ENCODE measurements at places on chromosomes 11 and 22.

GRCh38 chr22:49853981-49854831 lies 562 bp downstream of the ZBED4 start:
- no peak for DNase-seq

GRCh38 chr11:68312780-68313573 lies 586 bp downstream of the LRP5 start:
- no peak for DNase-seq

- no peak for DNase-seq
Measured at GRCh38 chr22:19680911-19681862, 33.1 kb upstream of the SEPTIN5 start.

DNA sequence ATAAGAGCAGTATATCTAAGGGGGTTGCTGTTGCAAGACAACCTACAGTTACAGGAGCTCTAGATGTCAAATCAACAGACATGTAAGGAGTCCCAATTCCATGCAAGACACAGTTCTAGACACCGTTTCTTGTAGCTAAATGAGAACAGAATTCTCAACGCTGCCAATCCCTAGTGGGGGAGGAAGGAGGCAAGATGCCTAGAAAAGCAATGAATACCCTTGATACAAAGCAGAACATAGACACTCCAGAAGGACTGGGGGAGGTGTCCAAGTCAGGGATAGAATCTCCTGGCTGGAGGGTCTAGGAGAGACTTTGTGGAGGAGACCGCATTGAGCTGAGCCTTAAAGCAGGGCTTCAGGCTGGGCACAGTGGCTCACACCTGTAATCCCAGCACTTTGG lies 280.2 kb downstream of the BUD13 start:
- no peak for DNase-seq

GRCh38 chr11:11968511-11969280 lies 39.7 kb downstream of the DKK3 start:
- no peak for DNase-seq

DNA sequence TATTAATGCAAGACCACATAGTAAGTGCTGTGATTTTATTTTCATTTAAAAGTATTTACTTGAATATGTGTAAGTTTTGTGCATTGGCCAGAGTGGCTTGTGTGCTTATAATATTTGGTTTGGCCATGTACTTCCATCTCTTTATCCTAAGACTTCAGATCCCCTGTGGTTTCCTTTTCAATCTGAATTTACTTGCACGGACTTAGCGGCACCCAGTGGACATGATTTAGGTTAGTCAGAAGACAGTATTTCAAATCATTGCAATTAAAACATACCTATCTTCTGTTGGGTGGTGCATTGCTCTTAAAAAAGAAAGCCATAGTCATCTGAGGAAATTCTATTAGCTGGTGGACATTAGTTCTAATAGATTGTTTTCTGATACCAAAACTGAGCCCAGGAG lies 30.7 kb downstream of the PIWIL4 start:
- DNase-seq = no peak

DNA sequence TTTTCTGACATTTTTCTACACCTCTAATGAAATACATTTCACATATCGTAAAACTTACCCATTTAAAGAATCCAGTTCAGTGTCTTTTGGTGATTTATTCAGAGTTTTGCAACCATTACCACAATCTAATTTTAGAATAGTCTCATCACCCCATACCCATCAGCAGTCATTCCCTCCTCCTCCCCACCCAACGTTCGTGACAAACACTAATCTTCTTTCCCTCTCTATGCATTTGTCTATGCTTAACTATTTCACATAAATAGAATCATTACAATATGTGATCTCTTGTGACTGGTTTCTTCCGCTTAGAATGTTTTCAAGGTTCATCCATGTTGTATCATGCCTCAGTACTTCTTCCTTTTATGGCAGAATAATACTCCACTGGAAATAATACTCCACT lies 9.5 kb downstream of the TTC28 start:
- DNase-seq = no peak

- no peak for DNase-seq
Measured at GRCh38 chr11:62501432-62501891, 45.1 kb downstream of the AHNAK start.

- no peak for DNase-seq
Measured at GRCh38 chr11:27122001-27122400, 81.4 kb downstream of the BBOX1 start.

DNA sequence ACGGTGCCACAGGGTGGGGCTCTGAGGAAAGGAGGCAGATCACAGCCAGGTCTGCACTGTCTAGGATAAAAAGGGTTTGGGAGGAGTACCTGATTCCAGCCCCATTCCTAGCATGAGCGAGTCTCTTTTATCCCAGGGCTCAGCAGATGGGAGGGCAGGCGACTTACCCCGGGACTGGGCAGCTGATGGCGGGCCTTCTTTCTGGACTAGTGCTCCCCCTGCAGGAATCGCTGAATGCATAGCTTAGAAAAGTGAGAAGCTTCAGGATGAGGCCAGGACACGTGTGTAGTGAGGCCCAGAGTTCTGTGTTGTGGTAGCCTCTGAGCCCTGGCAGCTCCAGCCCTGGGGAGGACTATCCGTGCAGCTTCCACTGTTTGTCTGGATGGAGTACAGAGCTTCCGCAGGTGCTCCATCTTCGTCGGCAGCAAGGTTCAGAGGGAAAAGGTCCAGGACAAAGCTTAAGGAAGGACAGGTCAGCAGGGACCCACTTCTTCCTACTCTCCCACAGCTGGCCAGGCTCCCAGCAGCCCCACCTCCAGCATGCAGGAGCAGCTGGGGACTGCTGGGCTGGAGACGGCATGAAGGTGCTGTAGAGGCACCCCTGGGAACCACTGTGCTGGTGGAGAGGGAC lies 30.4 kb downstream of the COMMD9 start:
- no peak for DNase-seq

- DNase-seq = no peak
Measured at GRCh38 chr11:66361502-66361941, 10.0 kb downstream of the SLC29A2 start.

GRCh38 chr11:60328460-60328859 lies 1.4 kb downstream of the MS4A6E start:
- no peak for DNase-seq

DNA sequence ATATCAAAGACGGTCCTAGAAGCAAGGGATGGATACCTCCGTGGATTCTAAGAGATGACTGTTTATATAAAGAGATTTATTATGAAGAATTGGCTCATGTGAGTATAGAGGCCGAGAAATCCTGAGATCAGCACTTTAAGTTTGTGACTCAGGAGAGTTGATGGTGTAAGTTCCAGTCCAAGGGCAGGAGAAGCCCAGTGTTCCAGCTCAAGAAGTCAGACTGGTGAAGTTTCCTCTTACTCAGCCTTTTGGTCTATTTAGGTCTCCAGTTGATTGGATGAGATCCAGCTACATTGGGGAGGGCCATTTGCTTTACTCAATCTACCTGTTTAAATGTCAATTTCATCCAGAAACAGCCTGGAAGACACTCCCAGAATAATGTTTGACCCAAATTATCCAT lies 45.1 kb downstream of the TSPAN18 start:
- no peak for DNase-seq

- no peak for DNase-seq
Measured at GRCh38 chr11:106461148-106461691, 383.8 kb downstream of the AASDHPPT start.

DNA sequence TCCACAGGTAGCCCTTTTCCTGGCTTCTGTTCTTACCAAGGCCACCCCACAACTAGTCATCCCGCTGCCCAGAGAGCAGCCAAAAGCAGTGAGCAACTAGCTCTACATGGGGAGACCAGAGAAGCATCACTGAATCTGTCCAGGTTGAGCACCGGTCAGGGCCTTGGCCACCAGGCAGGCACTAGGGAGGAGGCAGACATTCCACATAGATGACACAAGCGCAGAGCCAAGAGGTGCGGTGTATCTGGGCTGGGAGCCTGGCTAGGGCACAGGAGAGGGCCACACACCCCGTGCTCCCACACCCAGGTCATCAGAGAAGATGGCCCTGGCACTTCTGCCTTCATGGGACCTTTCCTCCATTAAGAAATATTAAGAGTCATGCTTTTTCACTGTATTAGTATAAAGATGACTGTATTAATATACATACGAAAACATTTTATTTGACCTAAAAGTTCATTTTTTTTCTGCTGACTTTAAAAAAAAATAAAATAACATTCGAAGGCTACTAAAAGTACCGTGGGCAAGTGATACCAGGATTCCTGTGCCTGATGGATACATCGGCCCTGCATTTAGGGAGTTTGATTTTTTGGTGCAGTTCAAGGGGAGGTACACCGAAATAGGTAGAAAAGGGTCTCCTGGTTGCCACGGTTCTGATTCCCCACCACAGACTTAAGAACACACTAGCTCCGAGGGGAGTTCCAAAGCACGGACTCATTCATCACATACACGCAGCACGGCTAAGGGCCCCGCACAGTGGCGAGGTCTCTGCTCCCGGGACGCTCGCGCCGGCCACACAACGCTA lies 1.2 kb downstream of the DGCR2 start:
- no peak for DNase-seq

- no peak for DNase-seq
Measured at GRCh38 chr11:6637871-6638270, 17.7 kb downstream of the DCHS1 start.

DNA sequence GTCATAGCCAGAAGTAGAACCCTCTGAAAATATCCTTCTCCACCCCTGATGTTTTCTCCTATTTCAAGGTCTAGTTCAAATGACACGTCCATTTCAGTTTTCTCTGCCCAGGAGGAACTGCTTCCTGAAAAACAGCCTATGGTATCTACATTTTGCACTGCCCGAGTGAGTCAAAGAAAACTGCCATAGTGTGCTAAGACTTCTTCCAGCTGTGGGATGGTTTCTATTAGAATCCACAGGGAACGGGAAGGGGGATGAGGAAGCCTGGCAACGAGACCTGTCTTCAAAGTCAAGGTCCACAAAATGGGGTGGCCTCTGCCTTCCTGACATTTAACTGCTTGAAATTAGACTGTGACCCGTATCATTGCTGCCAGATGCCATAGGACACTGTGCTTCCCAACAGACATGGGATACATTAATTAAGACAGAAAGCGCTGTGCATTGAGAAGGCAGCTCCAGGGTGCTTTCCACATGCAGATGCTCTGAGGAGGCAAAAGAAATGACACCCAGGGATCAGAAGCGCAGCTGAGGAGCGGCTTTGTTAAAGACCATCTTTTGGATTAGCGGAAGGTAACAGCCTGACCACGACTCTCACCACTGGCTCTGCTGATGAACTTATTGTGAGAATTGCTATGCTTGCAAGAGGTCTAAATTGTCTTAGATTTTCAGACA lies 39.4 kb upstream of the NUP50 start:
- DNase-seq = no peak

DNA sequence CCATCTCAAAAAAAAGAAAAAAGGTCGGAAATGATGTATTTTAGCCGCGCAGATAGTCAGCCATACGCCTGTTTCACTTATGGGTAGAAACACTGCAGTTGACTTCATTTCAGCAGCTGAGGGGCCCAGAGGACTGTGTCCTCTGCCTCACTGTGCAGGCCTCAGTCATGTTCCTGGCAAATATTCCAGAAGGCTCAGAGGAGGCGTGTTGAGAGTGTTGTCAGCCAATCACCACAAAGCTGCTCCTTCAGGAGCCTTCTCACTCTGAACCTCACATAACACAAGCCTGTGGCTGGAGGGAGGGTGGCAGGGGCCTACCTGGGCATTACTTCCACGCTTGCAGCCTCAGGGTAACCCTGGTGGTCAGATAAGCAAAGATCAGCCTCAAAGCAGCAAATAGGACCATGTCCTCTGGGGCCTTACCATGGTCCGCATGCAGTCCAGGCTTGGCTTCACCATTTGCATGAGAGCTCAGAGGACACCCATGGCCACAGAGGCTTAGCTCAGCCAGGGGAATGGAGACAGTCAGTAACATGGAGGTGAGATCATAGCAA lies 17.3 kb upstream of the TREH start:
- DNase-seq = no peak

- no peak for DNase-seq
Measured at GRCh38 chr11:35323076-35323868, 96.1 kb downstream of the SLC1A2 start.

GRCh38 chr11:69158301-69159149 lies 2.8 kb downstream of the SMIM38 start:
- no peak for DNase-seq

DNA sequence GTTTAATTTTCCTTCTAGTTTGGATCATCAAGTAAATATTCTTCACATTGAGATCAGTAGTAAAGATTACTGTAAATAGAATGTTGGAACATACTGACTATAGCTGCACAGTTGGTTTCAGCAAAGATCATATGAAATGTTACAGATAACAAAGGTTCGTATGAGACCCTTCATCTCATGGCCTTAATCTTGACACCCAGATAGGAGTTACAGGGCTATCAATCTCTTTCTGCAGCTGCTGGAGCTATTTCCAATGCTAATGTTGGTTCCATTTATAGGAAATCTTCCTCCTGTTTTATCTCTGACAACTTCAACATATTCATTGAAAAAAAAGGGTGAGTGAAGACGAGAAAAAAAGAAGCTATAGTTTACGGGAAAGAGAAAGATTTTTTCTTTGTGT lies 495.6 kb downstream of the JRKL start:
- no peak for DNase-seq

- no peak for DNase-seq
Measured at GRCh38 chr11:68118706-68119448, 2.3 kb downstream of the CHKA start.

DNA sequence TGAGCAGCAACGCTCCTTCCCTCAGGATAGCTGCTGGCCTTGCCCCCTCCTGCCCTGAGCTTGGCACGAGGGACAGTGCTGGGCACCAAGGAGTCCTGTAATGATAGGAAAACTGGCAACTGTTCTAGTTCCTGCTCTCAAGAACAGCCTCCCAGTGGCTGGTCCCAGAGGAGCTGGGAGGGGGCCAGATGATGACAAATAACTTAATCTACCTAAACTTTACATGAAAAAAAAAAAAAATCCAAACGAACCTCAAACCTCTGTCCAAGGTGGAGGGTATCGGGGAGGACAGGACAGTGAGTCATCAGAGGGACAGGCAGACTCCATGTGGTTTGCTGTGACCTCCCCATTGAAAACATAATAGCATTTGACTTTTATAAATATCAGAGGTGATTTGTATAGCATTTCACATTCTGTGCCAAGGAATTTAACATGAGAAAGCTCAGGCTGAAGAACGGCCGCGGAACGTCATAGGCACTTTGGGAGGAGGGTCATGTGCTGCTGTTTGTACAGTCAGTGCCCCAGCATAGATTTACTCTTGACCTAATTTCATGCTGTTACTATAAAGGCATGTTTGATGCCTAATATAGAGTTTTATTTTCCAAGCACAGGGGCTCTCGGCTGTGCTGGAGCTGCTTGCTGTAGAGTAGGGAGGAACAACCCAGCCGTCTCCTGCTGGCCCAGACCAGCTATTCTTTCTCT lies 98.2 kb upstream of the NNMT start:
- DNase-seq = no peak

Data from iPS DF 19.7 (cell line).